Head of caudate nucleus (tissue), 42 donors: ENCODE measurements at places on chromosomes 6 and 20.

DNA sequence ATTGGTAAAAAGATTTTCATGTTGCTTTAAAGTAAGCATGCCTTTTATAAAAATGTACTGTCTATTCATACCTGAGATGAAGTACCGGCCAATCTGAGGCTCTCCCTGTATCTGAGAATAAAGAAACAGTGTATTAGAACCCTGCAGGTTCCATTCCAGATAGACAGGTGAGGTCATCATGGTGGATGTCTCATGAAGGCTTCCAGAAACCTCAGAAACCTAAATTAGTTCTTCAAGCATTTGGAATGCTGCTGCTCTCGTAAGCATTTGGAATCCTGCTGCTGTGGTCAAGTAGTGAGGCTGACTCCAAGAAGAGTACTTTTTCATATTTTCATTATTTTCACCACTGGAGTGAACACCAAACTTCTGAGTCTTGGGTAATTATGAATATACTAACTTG is 642.3 kb downstream of the MAFB start:
- DNase-seq, result no peak

DNA sequence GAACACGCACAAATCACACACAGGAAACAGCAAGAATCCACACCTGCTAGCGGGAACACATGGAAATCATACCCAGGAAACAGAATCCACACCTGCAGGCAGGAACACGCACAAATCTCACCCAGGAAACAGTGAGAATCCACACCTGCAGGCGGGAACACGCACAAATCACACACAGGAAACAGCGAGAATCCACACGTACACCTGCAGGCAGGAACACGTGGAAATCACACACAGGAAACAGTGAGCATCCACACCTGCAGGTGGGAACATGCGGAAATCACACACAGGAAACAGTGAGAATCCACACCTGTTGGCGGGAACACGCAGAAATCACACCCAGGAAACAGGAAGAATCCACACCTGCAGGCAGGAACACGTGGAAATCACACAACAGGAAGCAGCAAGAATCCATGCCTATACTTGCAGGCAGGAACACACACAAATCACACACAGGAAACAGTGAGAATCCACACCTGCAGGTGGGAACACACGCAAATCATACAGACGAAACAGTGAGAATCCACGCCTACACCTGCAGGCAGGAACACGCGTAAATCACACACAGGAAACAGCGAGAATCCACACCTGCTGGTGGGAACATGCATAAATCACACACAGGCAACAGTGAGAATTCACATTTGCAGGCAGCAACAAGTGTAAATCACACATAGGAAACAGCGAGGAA is 108.6 kb downstream of the DLL1 start:
- no peak for DNase-seq

- DNase-seq, result no peak
Observed at GRCh38 chr6:16999491-17000436, 102.1 kb upstream of the STMND1 start.

- no peak for DNase-seq
Observed at GRCh38 chr6:117502580-117502979, 20.1 kb downstream of the DCBLD1 start.

DNA sequence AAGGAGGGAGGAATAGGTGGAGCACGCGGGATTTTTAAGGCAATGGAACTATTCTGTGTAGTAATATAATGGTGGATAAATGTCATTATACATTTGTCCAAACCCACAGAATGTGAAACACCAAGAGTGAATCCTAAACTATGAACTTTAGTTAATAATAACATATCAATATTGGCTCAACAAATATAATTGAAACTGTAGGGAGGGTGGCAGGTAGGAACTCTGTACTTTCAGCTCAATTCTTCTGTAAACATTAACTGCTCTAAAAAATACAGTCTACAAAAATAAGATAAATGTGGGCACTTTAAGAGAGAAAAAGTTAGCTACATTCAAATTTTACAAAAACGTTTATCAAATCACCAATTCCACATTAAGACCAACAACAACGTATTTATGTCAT is 136.7 kb upstream of the RUNX2 start:
- DNase-seq, result no peak

DNA sequence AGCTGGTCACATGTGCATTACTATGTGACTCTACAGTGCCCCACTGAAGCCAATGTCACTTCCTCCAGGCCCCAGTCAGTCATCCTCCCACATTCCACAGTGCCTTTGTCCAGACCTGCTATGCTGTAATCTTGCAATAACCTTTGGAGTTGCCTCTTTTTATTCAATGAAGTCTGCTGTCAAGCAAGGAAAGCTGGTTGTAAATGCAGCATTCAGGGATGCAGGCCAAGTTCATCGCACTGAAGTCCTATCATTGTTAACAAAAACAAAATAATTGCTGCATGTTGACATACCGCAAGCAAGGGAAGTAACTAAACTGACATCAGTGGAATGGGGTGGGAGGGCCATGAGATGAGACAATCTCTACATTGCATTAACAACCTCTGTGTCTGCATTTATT is 131.2 kb upstream of the CDYL start:
- DNase-seq, result no peak

DNA sequence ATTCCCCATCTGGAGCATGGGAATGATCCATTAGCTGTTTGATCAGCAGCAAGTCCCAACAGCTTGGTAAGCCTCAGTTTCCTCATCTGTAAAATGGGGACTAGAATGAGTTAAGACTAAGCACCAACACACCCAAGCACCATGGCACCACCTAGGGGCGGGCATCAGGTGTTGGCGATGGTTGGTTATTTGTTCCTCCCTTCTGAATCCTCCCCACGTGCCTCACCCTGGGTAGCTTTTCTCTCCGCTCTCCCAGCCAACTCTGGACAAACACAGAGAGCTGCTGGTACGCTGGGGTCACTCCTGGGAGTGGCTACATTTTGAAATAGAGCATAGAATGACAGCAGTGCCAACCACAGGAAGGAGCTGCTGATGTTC is 13.3 kb upstream of the ITPR3 start:
- DNase-seq, result no peak

- DNase-seq, result no peak
Observed at GRCh38 chr6:72939004-72939403, 286.3 kb downstream of the KHDC1L start.

DNA sequence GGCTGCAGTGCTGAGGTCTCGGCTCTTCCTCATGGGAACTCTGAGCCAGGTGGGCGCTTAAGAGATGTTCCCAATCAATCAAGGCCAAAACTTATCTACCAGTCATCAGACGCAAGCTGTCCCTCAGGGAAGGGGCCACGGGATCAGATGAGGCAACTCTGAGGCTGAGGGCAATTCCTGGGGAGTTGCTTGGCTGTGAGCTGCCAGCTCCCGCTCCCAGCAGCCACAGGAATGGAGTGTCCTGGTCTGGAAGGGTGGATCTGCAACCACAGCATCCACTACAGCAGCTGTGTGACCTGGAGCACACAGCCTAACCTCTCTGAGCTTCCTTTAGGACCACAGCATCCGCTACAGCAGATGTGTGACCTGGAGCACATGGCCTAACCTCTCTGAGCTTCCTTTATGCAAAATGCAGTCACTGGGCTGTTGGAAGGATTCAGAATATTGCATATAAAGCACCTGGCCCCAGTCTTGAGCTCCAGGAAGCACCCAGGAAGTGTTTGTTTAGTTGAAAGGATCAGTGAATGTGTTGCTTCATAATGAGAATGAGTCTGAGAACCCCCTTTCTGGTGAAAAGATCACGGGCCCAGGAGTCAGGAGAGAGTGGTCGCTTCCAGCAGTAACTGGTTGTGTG is 60.9 kb downstream of the TFAP2C start:
- no peak for DNase-seq

- DNase-seq, result peak; percentile 97
Observed at GRCh38 chr6:43491750-43492661, 14.6 kb downstream of the TJAP1 start.

GRCh38 chr6:114940181-114940580 is 597.4 kb upstream of the HS3ST5 start:
- DNase-seq, result no peak

DNA sequence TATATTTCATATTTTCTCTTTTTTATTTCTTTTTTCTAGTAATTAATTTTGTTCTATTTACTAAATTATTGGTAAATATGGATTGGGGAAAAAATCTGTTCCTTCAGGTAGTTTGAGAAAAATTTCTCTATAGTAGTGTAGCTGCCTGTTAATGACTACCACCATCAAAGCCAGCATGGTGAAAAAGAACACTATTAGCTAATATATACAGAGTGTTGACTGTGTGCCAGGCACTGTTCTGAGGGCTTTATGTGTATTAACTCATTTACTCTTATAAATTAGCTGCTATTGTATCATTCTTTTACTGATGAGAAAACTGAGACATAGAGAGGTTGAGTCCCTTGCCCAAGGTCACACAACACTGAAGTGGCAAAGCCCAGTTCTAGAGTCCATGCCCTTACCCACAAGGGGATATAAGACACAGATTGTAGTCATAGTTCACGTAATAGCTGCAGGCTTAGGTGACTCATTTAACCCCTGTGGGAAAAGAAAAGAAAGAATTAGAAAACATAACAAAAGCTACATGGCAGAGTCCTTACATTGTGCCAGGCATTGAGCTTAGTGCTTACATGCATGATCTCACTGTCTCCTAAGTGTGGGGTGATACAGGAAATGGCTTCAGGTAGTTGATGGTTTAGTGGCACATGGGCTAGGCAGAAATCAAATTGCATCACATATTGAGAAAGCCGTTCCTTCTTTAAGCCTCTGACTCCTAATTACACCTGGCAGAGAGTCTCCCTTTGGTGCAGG is 12.2 kb upstream of the AKIRIN2 start:
- DNase-seq, result no peak

DNA sequence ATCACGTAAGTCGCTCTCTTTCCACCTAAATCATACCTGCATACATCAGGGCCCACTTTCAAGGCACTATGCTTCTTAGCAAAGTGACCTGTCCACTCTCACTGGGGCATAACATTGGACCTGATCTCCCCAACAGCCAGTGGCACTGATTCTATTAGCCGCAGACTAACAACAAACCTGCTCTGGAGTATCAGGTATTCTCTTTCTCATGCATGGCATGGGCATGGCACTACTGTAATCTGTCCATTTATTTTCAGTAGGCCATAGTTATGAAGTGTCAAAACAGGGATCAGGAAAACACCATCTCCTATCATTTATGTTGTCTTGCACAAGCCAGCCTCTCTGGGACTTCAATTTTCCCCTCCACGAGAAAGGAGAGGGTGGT is 8.5 kb downstream of the CALHM4 start:
- DNase-seq, result no peak

DNA sequence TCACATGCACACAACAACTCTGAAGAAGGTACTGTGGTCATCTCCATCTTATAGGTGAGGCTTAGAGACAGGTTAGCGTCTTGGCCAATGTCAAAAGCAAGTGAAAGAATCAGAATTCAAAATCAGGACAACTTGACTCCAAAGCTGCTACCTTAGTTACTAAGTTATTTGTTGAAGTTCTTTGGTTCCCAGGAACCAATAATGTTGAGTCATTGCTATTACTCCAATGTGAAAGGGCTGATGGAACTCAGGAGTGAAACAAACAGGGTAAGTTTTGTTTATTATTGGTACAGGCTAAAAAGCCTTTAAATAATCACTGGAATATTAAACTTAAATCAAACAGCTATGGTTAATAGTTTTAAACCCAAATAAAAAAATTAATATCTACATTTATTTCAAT is 111.1 kb downstream of the PDSS2 start:
- DNase-seq, result no peak

GRCh38 chr6:85432554-85432953 is 17.3 kb upstream of the NT5E start:
- no peak for DNase-seq

GRCh38 chr6:124027392-124027791 is 223.7 kb downstream of the NKAIN2 start:
- no peak for DNase-seq

DNA sequence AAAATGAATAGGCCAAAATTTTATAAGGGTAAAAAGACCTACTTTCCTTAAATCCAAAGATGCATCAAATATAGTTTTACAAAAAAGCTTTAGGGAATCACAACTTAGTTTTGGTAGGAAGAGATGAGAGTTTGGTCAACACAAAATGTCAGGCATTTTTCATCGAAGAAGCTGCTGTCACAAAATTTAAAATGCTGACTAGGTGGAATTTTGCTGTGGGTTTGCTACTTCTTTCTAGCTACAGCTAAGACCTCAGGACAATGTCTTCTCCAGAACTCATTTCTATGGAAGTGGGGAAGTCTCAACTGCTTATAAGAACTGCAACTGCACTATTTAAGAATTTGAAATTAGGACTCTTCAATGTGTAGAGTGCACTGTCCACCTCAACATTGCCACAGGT is 351.1 kb downstream of the HAO1 start:
- DNase-seq, result no peak

DNA sequence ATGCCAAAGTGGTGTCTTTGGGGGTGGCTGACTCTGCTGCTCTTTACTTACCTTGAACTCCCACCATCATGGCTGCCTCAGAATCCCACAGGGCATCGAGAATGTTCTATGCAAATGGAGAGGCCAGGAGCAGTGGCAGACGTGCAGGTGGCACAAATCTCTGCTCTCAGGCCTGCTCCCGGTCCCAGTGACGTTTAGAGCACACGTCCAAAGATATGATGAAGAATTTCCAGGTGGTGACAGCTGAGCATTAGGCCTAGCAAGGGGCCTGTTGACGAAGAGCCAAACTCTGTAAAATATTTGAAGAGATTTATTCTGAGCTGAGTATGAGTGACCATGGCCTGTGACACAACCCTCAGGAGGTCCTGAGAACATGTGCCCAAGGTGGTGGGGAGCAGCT is 19.0 kb upstream of the UNC93A start:
- no peak for DNase-seq

DNA sequence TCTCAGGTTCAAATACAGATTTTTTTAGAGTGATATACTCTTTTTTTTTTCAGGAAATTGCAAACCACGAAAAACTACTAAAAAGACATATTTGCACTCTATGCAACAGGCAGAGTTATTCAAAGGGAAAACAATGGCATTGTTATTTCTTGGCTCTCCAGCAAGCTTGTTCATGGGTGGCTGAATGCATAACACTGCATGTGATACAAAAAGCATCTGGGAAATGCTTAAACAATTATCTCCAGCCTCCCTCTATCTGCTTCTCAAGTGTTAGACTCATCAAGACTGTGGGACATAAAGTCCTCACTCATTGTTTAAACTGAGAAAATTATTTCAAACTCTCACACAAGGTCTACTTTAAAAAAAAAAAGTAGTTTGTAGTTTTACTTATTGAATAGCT is 7.3 kb upstream of the COL12A1 start:
- DNase-seq, result no peak

GRCh38 chr6:15901141-15902115 is 227.5 kb upstream of the MYLIP start:
- no peak for DNase-seq

- DNase-seq, result no peak
Observed at GRCh38 chr6:46781478-46782378, 11.5 kb upstream of the MEP1A start.

GRCh38 chr6:72102561-72102960 is 216.2 kb downstream of the RIMS1 start:
- DNase-seq, result no peak

- no peak for DNase-seq
Observed at GRCh38 chr20:41360831-41361756, 5.5 kb downstream of the EMILIN3 start.
